ENCODE measurements at places on chromosomes 7 and 10. TPM values are rescaled to one million over a fixed set of nuclear protein-coding genes. Genes with fewer than 3 reads are reported as not detected.

DNA sequence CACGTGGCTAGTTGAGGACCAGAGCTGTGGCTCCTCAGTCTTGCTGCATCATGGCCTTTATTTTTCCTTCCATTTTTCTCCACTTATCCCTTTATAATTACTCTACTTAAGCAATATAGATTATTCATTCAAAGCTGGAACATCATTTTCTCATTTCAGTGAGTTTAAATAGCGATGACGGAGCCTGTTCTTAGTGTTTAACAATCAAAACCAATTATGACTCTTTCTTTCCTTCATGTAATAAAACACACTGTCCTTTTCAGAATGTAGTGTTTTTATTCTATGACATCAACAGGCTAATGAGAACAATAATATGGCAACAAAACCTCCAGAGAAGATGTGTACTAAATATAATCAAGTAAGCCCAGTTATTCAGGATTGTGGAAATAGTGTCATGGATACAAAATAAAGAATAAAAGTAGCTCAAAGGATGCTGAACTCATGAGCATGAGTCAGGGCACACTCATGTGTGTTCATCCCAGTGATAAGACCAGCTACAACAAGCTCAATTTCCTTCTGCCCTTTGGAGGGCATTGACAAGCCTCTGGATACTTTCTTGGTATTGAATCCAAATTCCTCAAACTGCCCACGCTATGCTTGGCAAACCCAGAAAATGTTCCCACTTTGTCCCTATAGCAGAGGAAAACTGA, 188.4 kb downstream of the CYP26A1 start:
- no peak overlapping the region for H3K4me3 ChIP-seq
- H3K27me3 ChIP-seq: no peaks in the 10 kb centered on the region
- no peaks in the 10 kb centered on the region for H3K36me3 ChIP-seq
- H3K27ac ChIP-seq: no peak overlapping the region

Gene AKR1C8
- total RNA-seq: not detected

Gene CEP55
- 3.5 TPM for total RNA-seq

DNA sequence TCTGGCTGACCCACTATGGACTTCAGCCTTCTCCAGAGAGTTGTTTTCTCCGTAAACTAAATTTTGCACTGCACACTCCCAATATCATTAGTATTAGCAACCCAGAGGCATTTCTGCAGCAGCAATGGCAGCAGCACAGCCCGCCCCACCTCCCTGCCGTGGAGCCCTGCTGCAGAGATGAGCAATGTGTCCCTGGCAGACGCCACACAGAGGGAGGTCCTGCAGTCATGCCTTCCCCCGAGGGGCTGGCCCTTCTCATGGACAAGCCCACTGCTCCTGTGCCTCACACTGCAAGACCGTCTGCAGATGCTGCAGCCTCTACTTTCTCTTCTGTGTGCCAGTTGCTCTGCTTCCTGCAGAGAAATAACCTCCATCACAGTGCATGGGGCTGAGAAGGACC, 393.4 kb upstream of the MKI67 start:
- H3K36me3 ChIP-seq: no peaks in the 10 kb centered on the region
- no peaks in the 10 kb centered on the region for H3K4me1 ChIP-seq
- no peak overlapping the region for H3K4me3 ChIP-seq
- no peak for DNase-seq
- H3K27me3 ChIP-seq: no peaks in the 10 kb centered on the region

- H3K27ac ChIP-seq: no peak overlapping the region
- no peak for DNase-seq
- no peaks in the 10 kb centered on the region for H3K4me1 ChIP-seq
- H3K4me3 ChIP-seq: no peak overlapping the region
Observed at GRCh38 chr7:54252256-54253035, 289.7 kb upstream of the VSTM2A start.

Gene DIP2C
- total RNA-seq: 13.1 TPM

- DNase-seq: no peak
- no peaks in the 10 kb centered on the region for H3K4me1 ChIP-seq
- H3K27me3 ChIP-seq: no peaks in the 10 kb centered on the region
- H3K36me3 ChIP-seq: peaks cover 27% of the 10 kb centered on the region
Observed at GRCh38 chr10:103127241-103127640, 65.8 kb downstream of the NT5C2 start.

DNA sequence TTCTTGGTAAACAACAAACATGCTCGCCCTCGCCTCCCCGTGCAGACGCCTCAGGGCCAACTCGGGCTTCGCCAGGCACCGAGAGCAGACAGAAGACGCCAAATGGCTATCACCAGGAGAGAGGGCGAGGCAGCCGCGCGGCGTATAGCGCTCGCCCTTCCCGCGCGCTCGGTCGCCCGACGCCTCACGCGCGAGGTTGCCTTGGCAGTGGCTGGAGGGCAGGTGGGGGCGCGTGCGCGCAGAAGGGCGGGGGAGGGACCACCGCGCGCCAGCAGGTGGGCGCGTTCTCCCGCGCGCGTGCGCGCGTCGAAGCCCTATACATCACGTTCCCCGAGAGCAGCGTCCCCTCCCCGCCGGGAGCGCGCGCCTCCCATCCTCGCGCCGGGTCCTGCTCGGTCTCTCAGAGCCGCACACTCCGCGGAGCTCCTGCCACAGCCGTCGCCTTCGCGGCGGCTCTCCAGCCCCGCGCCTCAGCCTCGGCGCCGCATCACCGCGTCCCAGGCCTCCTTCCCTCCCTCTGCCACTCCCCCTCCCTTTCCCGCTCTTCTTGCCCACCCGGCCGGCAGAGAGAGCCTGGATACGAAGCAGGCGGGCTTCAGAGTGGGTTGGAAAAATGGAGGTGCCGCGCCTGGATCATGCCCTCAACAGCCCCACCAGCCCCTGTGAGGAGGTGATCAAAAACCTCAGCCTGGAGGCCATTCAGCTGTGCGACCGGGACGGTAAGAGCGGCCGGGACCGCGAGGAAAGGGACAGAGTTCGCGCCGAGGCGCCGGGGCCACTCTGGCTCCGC, at the start of gene PHYHIPL:
Gene PHYHIPL (plus strand): TSS at position 403 of the 790 bp plus-strand sequence. CDS start 211 bp downstream, at position 614.
- DNase-seq: peak; percentile 40
- peaks cover 6% of the 10 kb centered on the region for H3K4me1 ChIP-seq
- peak within 1 kb of the TSS; percentile 94 for H3K4me3 ChIP-seq
- H3K36me3 ChIP-seq: no peaks in the 10 kb centered on the region
- peaks cover 13% of the 10 kb centered on the region for H3K27me3 ChIP-seq

GRCh38 chr7:46767071-46767470, 814.8 kb downstream of the TNS3 start:
- H3K27ac ChIP-seq: no peak overlapping the region
- peaks cover 2% of the 10 kb centered on the region for H3K4me1 ChIP-seq
- DNase-seq: no peak
- H3K27me3 ChIP-seq: peaks cover 4% of the 10 kb centered on the region
- H3K4me3 ChIP-seq: no peak overlapping the region
- H3K36me3 ChIP-seq: no peaks in the 10 kb centered on the region

DNA sequence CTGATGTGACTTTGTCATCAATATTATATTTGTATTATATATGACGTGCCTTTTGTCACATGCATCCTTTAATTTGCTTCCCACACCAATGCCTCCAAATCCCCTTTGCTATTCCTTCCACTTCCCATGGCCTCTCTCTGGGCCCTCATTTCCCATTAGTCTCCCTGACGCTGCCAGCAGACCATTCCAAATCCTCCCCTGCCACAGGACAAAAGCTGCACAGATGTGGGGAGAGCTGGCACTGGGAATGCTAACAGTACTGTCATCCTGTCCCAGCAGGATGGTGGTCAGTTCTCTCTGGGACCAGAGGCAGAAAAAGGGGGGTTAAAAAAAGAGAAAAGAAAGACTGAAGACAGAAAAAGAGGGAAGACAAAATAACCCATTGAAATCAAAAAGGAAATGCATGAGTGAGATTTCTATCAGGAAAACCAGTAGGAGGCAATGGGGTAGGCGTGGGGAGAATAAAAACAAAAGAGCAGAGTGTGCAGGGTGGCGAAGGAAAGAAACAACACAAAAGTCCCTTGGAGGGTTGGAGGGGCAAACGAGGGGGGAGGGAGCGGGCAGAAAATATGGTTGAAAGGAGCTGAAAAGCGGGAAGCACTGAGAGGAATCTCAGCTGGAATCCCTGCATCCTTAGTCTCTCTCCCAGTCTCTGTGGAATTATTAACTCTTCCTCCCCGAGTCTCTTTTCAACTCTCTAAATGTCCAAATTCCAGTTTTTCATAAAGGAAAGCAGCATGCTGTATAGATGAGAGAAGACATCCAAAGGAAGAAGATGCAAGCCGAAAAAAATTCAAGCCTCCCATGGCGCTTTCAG, 59.2 kb upstream of the PTN start:
- H3K4me3 ChIP-seq: no peak overlapping the region
- DNase-seq: peak; percentile 8
- H3K27me3 ChIP-seq: no peaks in the 10 kb centered on the region
- H3K27ac ChIP-seq: no peak overlapping the region

Gene MYPN
- not detected for total RNA-seq

DNA sequence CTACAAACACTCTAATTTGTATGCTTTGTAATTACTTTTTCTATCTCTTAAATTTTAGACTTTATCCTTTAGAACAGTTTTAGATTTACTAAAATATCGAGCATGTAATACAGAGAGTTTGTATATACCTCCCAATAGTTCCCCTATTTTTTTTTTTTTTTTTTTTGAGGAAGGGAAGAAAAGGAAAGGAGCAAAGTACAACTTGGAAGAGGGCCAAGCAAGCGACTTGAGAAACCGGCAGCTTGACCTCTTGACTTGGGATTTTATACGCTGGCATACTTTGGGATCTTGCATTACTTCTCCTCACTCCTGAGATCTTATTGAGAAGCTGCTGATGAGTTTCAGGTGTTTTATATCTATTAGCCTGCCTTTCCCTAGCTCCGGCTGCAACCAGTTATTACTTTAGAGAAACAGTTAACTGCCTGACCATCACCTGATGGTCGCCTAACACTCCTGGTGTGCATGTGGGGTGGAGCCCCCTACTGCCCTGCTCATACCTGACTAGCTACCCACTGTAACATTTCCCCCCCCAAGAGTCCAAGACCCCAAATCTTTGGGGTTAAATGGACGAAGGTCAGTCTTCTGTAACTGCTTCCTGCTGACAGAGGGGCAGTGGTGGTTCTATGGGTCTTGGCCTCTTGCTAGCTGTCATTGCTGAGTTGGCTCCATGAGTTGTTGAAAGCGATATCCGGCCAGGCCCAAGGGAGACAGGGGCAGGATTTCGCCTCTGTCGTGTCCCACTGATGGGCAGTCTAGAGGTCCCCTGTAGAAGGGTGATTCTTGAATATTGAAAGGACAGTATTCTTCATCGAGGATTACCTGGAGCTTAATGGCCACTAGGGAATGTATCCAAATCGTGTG, 28.5 kb downstream of the MKLN1 start:
- H3K27me3 ChIP-seq: peaks cover 2% of the 10 kb centered on the region
- no peaks in the 10 kb centered on the region for H3K36me3 ChIP-seq
- peaks cover 42% of the 10 kb centered on the region for H3K4me1 ChIP-seq
- no peak for DNase-seq

- H3K36me3 ChIP-seq: no peaks in the 10 kb centered on the region
- H3K4me1 ChIP-seq: no peaks in the 10 kb centered on the region
Observed at GRCh38 chr10:93356516-93356915, 125.6 kb downstream of the MYOF start.

DNA sequence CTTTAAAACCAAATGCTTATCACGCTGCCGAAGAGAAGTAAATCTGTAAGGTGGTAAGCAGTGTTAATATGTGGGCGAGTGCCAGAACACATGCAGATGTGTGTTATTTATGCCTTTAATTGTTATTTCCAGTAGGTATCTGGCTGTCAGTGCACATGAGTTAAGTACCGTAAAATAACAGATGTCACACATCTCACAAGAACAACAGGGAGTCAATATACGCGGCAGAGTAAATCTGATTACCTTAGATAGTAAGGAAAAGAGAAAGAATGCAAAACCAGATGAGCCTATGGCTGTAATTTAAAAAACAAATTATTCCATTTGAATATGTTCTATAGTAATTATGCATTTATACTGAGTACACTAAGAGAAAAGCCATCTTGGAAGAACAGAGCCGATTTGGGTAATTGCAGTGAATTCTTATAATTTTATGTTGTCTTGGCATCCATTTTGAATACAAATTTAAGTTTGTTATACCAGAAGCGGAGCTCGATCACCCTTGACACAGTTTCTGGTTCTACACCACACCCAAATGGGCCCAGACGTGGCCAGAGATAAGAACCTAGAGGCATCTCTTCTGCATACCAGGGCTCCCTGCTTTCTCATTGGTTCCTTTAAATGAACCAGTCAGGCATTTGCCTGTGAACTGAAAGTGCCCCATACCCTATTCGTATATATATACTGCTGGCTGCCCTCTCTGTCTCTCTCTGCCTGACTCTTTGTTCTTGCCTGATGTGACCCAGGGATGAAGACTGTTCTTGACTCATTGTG, 34.8 kb downstream of the DNAJB9 start:
- H3K36me3 ChIP-seq: no peaks in the 10 kb centered on the region
- H3K27ac ChIP-seq: no peak overlapping the region
- peaks cover 2% of the 10 kb centered on the region for H3K27me3 ChIP-seq
- no peaks in the 10 kb centered on the region for H3K4me1 ChIP-seq

GRCh38 chr10:101291331-101292193, 62.3 kb upstream of the LBX1 start:
- peaks cover 7% of the 10 kb centered on the region for H3K36me3 ChIP-seq
- peak overlapping the region; percentile 85 for H3K4me3 ChIP-seq
- no peak overlapping the region for H3K27ac ChIP-seq

- no peak overlapping the region for H3K4me3 ChIP-seq
- DNase-seq: no peak
- peak overlapping the region; percentile 22 for H3K27ac ChIP-seq
- no peaks in the 10 kb centered on the region for H3K36me3 ChIP-seq
- peaks cover under 1% of the 10 kb centered on the region for H3K27me3 ChIP-seq
- H3K4me1 ChIP-seq: peaks cover 6% of the 10 kb centered on the region
Observed at GRCh38 chr10:84262190-84262956, 17.5 kb downstream of the RGR start.

GRCh38 chr7:93429563-93429962, 145.0 kb downstream of the CALCR start:
- DNase-seq: no peak
- no peak overlapping the region for H3K4me3 ChIP-seq
- no peak overlapping the region for H3K27ac ChIP-seq
- H3K27me3 ChIP-seq: no peaks in the 10 kb centered on the region

GRCh38 chr7:116671681-116672595, at the start of gene MET:
TSS of gene MET (plus strand) at chr7:116672196. CDS start at chr7:116699085, 26,889 bp downstream.
- peak; percentile 68 for DNase-seq
- H3K4me1 ChIP-seq: peaks cover 33% of the 10 kb centered on the region
- peak within 1 kb of the TSS; percentile 45 for H3K27ac ChIP-seq
- H3K27me3 ChIP-seq: peaks cover 5% of the 10 kb centered on the region

DNA sequence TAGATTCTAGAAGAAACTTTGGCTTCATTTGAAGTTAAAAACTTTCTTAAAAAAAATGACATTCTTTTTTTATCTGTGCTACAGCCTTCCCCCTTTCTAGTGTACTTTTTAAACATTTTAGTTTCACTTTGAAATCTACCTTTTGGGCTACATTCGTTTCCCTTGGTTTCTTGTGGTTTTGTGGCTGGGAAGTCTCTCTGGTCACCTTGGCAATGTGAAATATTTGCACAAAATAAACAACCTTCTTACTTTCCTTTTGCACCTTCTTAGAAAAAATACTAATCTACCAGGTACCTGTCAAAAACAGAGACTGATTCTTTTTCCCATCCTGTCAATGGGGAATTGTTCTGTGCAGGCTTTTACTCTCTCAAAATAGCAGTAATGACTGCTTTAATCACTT, 350.2 kb downstream of the GATA3 start:
- peaks cover 3% of the 10 kb centered on the region for H3K4me1 ChIP-seq
- H3K27ac ChIP-seq: no peak overlapping the region
- DNase-seq: no peak
- no peaks in the 10 kb centered on the region for H3K36me3 ChIP-seq
- no peaks in the 10 kb centered on the region for H3K27me3 ChIP-seq

Gene ACBD7
- 0.33 TPM for total RNA-seq

GRCh38 chr7:74554178-74554577, 100.5 kb downstream of the GTF2IRD1 start:
- H3K4me1 ChIP-seq: no peaks in the 10 kb centered on the region
- H3K4me3 ChIP-seq: no peak overlapping the region
- peaks cover 6% of the 10 kb centered on the region for H3K27me3 ChIP-seq
- H3K36me3 ChIP-seq: peaks cover 10% of the 10 kb centered on the region
- H3K27ac ChIP-seq: no peak overlapping the region

Gene OR6V1
- total RNA-seq: not detected
